ENCODE measurements at places on chromosomes 1 and 21.

- no peak for DNase-seq
Observed at GRCh38 chr1:93698329-93699048, 16.9 kb upstream of the BCAR3 start.

DNA sequence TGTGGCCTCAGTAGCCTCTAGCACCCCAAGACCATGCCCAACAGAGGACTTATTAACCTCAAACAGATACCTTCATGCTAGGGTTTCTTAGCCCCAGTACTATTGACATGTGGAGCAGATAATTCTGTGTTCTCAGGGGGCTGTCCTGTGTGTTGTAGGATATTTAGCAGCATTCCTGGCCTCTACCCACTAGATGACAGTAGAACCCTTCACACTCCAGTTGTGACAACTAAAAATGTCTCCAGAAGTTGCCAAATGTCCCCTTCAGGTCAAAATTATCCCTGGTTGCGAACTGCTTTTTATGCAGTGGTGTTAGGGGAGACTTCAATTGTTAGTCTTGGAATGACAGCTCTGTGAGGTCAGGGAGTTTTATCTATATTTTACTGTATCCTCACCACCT is 8.1 kb downstream of the KAZN start:
- no peak for DNase-seq

DNA sequence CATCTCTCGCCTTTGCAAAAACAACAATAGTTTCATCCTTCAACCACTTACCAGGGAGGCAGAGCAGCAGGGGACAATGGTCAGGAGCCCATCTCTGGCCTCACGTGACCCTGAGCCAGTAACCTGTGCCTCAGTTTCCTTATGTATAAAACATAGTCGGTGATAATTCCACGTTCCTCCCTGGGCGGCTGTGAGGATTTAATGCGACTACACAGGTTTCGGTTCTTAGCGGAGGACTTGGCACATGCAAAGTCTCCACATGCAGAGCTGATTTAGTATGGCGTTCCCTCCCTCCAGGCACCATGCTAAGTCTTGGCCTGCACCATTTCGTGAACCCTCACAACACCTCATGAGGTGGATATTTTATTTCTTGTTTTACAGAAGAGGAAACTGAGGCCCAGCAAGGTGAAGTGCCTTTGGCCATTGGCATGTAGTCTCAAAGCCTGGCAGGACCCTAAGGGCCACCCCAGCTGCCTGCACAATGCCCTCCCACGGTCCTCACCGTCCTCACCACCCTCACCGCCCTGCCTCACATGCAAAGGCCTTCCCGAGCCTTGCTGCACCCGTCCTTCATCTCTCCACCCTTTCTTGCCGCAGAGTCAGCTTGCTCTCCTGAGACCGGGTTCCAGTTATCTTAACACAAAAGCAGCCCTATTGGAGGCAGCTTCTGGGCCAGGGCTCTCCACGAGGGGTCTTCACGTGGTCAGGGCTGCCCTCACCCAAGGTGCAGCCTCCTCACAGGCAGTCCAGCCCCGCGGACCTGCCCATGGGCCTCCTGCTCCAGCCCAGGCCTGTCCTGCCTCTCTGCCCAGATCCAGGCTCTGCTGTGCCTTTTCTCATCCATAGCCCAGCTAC is 48.9 kb downstream of the SYF2 start:
- no peak for DNase-seq

DNA sequence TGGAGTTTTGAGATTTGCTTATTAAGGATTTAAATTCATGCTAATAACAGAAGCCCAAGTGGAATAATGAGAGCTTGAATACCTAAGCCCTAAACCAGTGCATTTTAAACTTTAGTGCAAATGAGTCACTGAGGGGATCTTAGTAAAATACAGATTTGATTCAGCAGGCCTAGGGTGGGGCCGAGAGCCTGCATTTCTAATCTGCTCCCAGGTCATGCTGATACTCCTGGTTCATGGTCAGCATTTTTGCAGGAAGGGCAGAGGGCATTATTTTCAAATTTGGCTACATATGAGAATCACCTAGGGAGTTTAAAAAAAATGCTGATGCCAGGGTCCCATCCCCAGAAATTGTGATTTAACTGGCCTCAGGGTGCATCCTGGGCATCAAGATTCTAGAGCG is 39.3 kb downstream of the DNTTIP2 start:
- DNase-seq = no peak

GRCh38 chr1:244096691-244097090 is 45.6 kb downstream of the ZBTB18 start:
- no peak for DNase-seq

DNA sequence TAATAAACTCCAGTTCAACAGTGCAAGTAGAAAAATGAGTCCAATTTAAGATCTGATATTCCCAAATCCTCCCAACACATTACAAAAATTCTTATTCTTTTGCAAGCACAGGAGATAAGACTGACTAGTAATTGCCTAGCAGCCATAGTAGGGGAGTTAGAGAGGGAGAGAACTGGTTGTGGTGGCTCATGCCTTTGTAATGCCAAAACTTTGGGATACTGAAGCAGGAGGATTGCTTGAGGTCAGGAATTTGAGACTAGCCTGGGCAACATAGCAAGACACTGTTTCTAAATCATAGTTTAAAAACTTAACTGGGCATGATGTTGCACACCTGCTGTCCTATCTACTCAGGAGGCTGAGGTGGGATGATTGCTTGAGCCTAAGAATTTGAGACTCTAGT is 26.7 kb upstream of the PAPPA2 start:
- DNase-seq = no peak

GRCh38 chr1:36775716-36776115 is 258.6 kb downstream of the GRIK3 start:
- DNase-seq = no peak

DNA sequence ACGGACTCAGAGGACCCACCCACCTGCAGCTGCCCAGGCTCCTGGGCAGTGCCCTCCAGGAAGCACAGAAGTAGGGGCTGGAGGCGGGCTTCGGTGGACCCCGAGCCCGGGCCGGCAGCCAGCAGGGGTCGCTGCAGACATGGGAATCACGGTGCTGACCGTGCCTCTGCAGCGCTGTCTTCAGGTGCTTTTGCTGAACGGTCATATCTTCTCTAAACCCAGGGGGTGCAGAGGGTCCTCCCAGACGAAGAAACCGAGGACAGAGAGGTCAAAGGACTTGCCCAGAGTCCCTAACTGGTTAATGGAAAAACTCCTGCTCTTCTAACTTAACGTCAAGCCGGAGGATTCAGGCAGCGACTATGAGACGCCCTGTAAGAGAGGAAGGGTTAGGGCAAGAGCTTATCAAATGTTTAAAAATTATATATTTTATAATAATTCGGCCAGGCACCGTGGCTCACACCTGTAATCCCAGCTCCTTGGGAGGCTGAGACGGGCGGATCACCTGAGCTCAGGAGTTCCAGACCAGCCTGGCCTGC is 21.5 kb upstream of the LEFTY2 start:
- peak; percentile 59 for DNase-seq

GRCh38 chr1:206742719-206743383 is 27.7 kb upstream of the IL19 start:
- DNase-seq = no peak

DNA sequence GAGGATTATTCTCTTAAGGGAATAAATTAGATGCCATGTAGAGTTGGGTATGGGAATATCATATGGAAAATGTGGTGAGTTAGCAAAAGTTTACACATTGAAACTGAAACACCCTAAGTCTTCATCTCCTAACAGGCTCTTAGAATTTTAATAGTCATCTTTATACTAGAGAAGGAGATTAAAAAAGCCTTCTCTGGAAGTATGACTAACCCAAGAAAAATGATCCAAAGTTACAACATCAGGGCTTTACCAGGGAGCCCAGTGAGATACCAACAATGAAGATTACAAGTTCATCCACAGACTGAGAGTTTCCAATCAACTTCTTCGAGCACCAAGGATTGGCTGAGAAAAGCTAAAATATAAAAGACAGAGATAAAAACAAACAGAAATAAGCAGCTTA is 70.0 kb upstream of the KIAA0040 start:
- DNase-seq = no peak

- no peak for DNase-seq
Observed at GRCh38 chr1:198893763-198894444, 255.1 kb downstream of the PTPRC start.

GRCh38 chr1:230415405-230416132 is 10.6 kb downstream of the PGBD5 start:
- DNase-seq = no peak

GRCh38 chr1:160083968-160084770 is 2.8 kb downstream of the KCNJ9 start:
- no peak for DNase-seq

All from activated CD8-positive, alpha-beta memory T cell treated with anti-CD3 and anti-CD28 coated beads for 48 hours (primary cell).